ENCODE measurements at places on chromosomes 2 and 18. TPM values are rescaled to one million over a fixed set of nuclear protein-coding genes. Genes with fewer than 3 reads are reported as not detected.
A peak's percentile ranks its signal among the peaks of the same experiment; 100 is the strongest.

DNA sequence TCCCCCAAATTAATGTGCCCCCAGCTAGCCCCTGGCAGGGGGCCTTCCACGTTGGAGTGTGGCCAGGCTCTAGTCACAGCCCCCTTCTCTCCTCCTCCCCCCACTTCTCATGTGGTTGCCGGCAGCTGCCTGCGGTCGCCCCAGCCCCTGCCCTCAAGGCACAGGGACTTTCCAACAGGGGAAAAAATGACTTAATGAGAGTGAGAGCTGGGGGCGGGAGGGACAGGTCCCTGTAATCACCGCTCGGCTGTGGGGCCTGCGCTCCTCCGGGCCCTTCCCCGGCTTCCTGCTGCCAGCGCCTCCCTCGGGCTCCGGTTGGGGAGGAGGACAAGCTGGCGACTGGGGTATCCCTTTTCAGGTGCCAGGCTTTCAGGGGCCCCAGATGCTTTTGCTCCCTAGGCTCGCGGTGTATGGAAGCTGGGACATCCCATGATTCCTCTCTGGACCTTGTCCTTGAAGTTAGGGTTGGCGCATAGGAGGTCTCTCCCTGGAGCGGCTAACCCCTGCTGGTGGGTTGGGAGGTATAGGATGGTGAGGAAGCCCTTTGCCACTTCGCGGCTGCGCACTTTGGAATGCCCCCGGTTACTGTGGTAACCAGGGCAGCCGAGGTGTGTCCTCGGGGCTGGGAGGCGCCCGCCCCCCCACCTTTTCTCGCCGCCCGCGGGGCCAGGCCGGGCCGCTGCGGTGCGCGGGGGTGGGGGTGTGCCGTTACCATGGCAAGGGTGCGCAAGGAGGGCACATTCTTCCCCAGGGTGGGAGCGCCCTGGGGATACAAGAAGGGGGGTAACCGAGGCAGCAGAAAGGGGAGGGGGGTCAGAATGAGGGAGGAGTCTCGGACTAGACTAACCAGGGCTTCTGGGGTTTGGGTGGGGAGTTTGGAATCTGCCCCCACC, 16.1 kb downstream of the WNT10A start:
- no peaks in the 10 kb centered on the region for H3K36me3 ChIP-seq
- DNase-seq, result no peak
- H3K4me3 ChIP-seq, result peak overlapping the region; percentile 76
- peaks cover 58% of the 10 kb centered on the region for H3K4me1 ChIP-seq

The CTAGE1 gene
- total RNA-seq, result not detected

DNA sequence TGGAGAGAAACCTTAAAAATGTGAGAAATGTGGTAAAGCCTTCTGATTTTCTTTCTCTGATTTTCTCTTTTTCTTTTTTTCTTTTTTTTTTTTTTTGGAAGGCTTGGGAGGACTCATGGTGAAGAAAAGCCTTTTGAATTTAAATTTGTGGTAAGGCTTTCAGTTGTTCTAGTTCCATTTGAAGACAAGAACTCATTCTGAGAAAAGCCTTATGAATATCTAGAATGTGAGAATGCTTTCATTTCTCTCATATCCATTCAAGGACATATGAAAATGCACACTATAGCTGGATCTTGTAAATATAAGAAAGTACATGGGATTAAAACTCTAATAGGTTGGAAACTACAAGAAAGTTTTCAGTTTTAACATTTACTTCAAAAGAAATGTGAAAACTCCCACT, 1045.2 kb upstream of the NRXN1 start:
- H3K36me3 ChIP-seq, result no peaks in the 10 kb centered on the region
- H3K4me1 ChIP-seq, result peaks cover 13% of the 10 kb centered on the region
- no peak overlapping the region for H3K27ac ChIP-seq
- no peaks in the 10 kb centered on the region for H3K27me3 ChIP-seq

DNA sequence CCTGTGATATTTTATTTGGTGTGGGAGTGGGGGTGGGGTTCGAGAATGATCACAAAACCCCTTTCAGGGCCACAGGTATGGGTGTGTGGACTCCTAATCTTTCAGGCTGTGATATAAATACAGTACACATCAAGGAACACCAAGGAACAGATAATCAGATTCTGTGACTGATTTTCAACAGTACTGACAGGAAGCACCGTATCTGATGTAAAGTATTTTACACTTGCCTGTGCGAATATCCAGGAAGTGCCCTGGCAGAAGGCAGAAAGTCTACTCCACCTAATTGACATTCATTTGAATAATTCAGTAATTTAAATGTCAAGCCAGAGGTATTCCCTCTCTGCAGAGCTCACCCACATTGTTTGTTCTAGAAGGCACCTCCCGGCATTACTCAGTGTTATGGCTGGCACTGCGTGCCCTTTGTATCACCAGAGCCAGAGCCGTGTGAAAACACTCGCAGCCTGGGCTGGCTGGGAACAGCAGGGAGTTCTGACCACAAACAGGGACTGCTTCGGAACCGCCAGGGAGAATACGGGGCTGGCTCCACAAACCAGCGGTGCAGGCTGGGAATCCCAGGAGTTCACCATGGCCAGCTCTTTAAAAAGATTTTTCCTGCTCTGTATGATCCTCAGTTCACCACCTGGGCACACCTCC, 91.8 kb downstream of the ACVR1 start:
- peaks cover 11% of the 10 kb centered on the region for H3K4me1 ChIP-seq
- no peak for DNase-seq
- H3K36me3 ChIP-seq, result no peaks in the 10 kb centered on the region
- no peak overlapping the region for H3K27ac ChIP-seq
- no peaks in the 10 kb centered on the region for H3K27me3 ChIP-seq

The CARF gene
- 4.2 TPM for total RNA-seq

- H3K27ac ChIP-seq, result no peak overlapping the region
- no peak overlapping the region for H3K4me3 ChIP-seq
- H3K36me3 ChIP-seq, result no peaks in the 10 kb centered on the region
- H3K27me3 ChIP-seq, result peaks cover 69% of the 10 kb centered on the region
Measured at GRCh38 chr2:75274936-75275335, 75.6 kb upstream of the TACR1 start.

DNA sequence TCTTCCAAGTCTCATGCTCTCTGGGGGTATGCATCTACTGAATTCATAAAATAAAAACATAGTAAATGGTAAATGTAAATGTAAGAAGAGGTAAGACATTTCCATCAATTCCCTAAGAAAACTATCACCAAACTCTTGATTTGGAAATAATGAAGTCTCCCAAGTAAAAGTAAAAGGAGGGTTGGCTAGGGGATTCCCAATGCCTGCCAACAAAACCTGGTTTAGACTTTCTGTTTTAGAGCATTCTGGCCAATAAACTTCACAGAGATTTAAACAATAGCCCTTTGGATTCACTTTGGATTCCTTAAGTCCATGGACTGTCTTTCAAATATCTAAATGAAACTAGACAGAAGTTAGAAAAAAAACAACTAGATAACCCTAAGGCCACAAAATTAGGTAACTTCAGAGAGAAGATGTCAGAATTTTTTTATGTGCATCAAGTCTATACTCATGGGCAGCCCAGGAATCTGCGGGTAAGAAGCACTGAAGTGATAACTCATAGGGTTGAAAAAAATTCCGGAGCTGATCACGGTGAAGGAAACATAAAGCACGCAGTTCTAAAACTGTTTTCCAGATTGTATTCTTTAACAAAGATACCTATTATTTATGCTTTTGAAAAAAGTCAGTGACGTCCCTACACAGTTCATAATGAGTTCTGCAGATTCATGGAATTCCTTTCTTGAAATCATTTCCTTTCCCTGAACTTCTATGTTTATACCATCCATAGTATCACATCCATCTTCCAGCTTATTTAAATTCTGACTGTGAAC, 263.6 kb downstream of the AFF3 start:
- H3K36me3 ChIP-seq, result no peaks in the 10 kb centered on the region
- H3K4me3 ChIP-seq, result no peak overlapping the region
- DNase-seq, result no peak
- H3K4me1 ChIP-seq, result no peaks in the 10 kb centered on the region
- no peak overlapping the region for H3K27ac ChIP-seq

- H3K36me3 ChIP-seq, result no peaks in the 10 kb centered on the region
- H3K4me3 ChIP-seq, result no peak overlapping the region
- no peaks in the 10 kb centered on the region for H3K27me3 ChIP-seq
Measured at GRCh38 chr2:157864857-157865430, 11.2 kb downstream of the ACVR1 start.

DNA sequence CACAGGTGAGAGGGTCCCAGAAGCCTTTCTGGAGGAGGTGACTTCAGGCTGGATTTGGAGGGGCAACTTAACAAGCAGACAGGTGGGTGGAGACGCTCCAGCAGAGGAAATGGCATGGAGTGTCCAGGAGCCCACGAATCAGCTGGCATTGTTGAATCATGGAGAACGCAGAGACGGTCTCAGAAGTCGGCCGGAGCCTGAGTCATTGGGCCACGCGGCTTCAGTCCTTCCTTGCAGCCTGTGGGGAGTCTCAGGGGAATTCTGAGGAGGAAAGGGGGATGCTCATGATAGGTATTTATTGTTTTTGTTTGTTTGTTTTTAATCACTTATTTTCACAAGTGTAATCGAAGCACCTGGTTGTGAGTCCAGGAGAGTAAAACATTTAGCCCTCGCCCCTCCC, 184.6 kb upstream of the HDAC4 start:
- H3K36me3 ChIP-seq, result no peaks in the 10 kb centered on the region
- no peak for DNase-seq
- no peaks in the 10 kb centered on the region for H3K4me1 ChIP-seq
- no peak overlapping the region for H3K4me3 ChIP-seq
- H3K27ac ChIP-seq, result no peak overlapping the region

GRCh38 chr2:73070643-73071359, 711 bp downstream of the SFXN5 start:
- peak overlapping the region; percentile 74 for H3K27ac ChIP-seq
- no peaks in the 10 kb centered on the region for H3K27me3 ChIP-seq
- H3K4me1 ChIP-seq, result peaks cover 8% of the 10 kb centered on the region

The ZSWIM2 gene
- total RNA-seq, result not detected

The SLC30A3 gene
- total RNA-seq, result 20.5 TPM

- H3K4me3 ChIP-seq, result no peak overlapping the region
- no peak overlapping the region for H3K27ac ChIP-seq
Measured at GRCh38 chr18:55256226-55256928, 297.1 kb upstream of the CCDC68 start.

DNA sequence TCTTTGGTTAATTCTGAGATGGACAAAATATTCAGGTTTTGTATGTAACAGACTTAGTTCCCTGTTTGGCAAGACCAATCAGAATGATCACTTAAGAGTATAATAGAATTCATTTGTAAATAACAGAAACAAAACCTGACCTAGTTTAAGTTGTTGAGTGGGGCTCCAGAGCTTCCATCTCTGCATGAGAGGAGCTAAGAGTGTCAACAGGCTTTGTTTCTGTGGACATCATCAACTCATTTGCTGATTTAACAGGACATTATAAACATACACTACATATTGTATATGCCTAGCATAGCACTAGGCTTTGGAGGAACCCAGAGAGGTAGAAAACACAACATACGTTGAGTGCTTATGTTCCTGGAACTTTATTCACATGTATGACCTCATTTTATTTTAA, 75.3 kb upstream of the TRIB2 start:
- no peaks in the 10 kb centered on the region for H3K36me3 ChIP-seq
- no peak overlapping the region for H3K4me3 ChIP-seq
- H3K27me3 ChIP-seq, result no peaks in the 10 kb centered on the region
- H3K27ac ChIP-seq, result no peak overlapping the region

GRCh38 chr18:9827793-9828505, 57.8 kb upstream of the TXNDC2 start:
- DNase-seq, result peak; percentile 97
- no peaks in the 10 kb centered on the region for H3K36me3 ChIP-seq
- H3K27ac ChIP-seq, result peak overlapping the region; percentile 87
- no peaks in the 10 kb centered on the region for H3K27me3 ChIP-seq
- H3K4me1 ChIP-seq, result peaks cover 75% of the 10 kb centered on the region

DNA sequence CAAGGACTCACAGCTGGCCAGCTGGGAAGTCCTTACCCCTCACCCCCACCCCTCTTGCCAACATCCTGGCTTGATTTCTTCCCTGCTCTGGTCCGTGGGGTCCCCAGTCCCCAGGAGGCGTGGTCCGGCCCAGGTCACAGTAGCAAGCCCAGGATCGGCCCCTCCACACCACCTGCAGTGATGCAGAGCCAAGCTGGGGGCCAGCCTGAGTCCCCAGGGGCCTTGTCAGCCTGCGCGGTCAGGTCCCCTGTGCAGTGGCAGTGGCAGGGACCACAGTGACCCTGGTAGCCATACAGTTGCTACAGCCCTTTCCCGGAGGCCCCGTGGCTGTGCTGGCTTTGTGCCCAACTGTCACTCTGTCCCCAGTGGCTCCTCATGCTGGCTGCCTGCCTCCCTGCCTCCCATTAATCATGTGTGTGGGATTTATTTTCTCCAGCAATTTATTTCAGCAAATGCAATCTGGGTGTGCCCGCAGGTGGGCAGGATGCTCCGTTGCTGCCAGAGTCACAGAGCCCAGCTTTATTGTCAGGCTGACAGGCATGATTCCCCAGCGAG, 8.8 kb upstream of the PRSS56 start:
- H3K4me3 ChIP-seq, result no peak overlapping the region
- H3K36me3 ChIP-seq, result no peaks in the 10 kb centered on the region
- no peaks in the 10 kb centered on the region for H3K4me1 ChIP-seq
- H3K27ac ChIP-seq, result no peak overlapping the region

DNA sequence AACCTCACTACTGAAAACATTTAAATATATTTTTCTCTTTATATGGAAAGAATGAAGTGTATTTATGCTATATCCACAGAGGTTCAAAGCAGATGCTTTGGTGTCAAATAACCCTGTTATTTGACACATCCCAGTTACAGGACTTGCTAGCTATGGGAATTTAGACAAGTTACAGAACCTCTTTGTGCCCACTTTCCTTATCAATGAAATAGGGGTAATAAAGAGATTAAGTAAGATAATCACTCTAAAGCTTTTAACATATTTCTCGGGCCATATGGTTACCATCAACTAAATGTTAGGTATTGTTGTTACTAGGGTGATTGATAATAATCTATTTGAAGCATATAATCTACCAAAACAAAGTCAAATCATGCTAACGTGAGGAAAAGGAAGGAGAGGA, 1660.6 kb upstream of the NXPH2 start:
- H3K27me3 ChIP-seq, result no peaks in the 10 kb centered on the region
- no peaks in the 10 kb centered on the region for H3K4me1 ChIP-seq
- no peak overlapping the region for H3K4me3 ChIP-seq

- no peaks in the 10 kb centered on the region for H3K27me3 ChIP-seq
- H3K4me1 ChIP-seq, result no peaks in the 10 kb centered on the region
- DNase-seq, result no peak
- no peak overlapping the region for H3K27ac ChIP-seq
Measured at GRCh38 chr2:120468136-120468535, 122.2 kb downstream of the INHBB start.

The KIAA1328 gene
- total RNA-seq, result 5.2 TPM

The AQP12A gene
- total RNA-seq, result not detected

DNA sequence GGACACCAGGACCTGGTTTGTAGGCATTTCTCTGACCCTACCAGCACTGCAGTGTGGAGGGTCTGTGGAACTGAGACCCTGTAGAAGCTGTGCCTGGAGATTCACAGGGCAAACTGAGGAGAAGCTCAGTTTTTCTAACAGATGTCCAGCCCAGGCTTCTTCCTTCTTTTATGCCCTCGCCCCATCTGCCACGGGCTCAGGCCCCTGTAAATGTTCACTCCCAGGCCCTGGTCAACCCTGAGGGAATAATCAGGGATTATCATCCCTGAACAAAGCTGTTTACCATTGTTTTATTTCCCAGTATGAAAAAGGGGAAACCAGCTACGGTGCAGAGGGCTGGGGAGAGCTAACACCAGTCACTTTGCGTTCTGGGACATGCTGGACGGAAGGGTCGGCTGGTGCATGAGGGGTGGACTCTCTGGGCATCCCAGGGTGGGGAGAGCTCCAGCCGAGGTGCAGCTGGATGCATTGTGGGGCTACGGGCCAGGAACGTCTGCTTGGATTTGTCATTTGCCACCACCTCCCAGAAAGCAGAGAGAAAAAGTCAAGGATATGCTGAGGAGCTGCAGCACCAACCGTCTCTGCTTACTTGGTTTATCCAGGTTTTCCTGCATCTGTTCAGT, 183.8 kb downstream of the TFCP2L1 start:
- peaks cover 18% of the 10 kb centered on the region for H3K27me3 ChIP-seq
- no peak for DNase-seq
- no peaks in the 10 kb centered on the region for H3K36me3 ChIP-seq
- H3K4me3 ChIP-seq, result no peak overlapping the region
- no peaks in the 10 kb centered on the region for H3K4me1 ChIP-seq
- no peak overlapping the region for H3K27ac ChIP-seq

The MERTK gene
- total RNA-seq, result 5.7 TPM

Data from HCT116 (cell line).